GM23248 (cell line): ENCODE measurements at places on chromosomes 11 and 22. TPM values are rescaled to one million over a fixed set of nuclear protein-coding genes. Genes with fewer than 3 reads are reported as not detected.
A peak's percentile ranks its signal among the peaks of the same experiment; 100 is the strongest.

DNA sequence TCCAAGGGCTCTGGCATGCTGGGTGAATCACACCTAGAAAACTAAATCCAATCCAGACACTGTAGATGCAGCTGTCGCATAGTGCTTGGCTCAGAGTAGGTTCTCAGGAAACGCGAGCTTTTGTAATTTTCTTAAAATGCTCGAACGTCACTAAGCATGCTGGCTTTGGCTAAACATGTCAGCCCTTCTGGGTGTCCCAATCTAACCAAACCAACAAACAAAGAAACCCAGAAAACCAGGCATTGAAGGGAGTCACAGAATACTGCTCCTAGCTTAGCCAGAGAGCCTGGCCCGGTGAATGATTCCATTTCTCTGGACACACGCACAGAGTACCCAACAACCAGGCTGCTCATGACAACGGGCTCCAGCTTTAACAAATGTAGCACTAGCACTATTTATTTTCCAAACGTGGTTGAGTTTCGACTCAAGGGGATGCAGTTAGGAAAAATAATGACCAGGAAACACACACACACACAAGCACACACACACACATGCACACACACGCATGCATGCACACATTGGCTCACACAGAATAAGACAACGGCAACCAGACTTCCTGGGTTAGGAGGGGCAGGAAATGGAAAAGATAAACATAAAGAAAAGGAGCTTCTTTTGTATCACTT lies 492.6 kb downstream of the MIAT start:
- DNase-seq: peak; percentile 75

DNA sequence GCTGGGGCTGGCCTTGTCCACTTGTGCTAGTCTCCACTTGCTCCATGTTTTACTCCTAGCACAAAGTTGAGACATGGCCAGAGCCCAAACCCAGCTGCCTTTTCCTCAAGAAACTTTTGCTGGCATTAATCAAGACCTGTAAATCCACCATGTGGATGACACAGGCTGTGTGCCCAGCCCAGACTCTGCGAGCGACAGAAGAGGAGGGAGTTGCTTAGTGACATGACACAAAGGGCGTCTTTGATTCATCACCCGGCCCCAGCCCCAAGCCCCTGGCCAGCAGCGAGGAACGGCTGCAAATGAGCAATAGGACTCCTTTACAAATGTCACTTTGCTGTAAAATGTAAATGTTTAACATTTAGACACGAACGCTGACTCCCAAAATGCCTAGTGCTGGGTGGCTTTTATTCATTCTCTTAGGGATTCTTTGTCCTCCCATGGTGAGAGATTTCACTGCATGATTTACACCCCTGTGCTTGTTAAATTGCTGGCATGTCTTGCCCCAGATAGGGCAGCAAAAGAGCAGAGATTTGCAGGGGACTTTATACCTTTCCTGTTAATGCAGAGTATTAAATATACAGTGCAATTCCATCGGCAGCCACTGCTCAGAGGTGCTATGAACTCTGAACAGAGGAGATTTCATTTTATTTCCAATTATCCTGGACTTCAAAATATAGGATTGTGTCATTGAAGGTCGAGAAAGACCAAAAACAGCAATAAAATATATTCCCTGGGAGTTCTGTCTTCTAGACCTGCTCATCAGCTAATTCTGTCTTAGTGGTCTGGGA lies 263.6 kb upstream of the NCAM1 start:
- no peak for DNase-seq

DNA sequence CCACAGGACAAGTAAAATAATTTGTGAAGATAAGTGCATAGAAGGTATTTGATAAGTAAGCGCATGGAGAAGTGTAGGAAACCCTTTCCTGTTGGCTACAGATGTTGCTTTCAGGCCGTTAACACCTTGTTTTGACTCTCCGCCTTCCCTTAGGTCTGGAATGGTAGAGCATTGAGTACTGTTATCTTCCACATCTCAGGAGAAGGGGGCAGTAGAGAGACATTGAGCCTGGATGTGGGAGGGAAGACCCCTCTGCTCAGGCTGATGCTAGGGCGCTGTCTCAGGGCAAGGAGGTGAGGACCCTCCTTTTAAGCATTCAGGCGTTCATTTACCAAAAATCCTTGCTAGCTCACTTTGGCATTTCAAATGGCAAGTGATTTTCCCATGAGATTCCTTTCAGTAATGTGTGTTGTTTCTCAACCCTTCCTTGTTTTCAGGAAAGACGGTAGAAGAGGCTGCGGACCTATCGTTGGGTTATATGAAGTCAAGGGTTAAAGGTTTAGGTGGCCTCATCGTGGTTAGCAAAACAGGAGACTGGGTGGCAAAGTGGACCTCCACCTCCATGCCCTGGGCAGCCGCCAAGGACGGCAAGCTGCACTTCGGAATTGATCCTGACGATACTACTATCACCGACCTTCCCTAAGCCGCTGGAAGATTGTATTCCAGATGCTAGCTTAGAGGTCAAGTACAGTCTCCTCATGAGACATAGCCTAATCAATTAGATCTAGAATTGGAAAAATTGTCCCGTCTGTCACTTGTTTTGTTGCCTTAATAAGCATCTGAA lies 27.0 kb upstream of the SCGB1A1 start:
- no peak for DNase-seq

- DNase-seq: no peak
These were observed 22.5 kb downstream of the P4HA3 start for GRCh38 chr11:74288911-74289310.

DNA sequence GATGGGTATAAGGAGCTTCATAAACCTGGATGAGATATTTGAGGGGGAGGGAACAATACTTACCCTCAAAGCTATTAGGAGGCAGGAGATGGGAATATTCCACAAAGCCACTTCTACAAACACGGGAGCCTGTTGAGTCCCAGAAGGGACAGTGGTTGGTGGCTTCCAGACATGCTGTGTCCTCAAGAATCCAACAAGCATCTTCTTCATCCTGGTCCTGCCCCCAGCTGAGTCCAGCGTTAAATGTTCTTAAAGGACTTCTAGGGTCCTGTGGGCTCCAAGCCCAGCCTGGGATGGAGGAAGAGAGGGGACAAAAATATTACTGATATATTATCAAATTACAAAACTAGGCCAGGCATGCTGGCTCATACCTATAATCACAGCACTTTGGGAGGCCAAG lies 2.3 kb downstream of the CSKMT start:
- no peak for DNase-seq

GRCh38 chr22:20207277-20208025 lies 56.6 kb upstream of the CCDC188 start:
- no peak for DNase-seq

DNA sequence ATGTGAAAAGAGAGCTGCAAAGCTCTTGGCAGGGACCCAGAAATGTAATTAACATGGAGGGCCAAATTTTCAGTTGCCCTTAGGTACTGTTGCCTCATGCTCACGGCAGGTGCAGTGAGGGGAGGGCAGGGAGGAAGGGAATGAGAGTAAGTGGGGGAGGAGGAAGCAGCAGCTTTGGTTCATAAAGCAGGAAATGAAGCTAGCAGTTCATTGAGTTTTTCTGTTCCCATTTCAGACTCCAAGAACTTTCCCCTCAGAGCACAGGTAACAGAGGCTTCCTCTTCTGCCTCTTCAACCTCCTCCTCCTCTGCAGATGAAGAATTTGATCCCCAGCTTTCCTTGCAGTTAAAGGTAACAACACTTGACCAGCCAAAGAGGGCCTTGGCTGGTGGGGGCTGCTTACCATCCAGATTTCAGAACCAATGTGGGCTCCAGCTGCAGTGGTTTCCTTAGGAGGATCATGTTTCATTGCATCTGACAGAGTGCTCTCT lies 57.9 kb upstream of the PARVA start:
- no peak for DNase-seq

DNA sequence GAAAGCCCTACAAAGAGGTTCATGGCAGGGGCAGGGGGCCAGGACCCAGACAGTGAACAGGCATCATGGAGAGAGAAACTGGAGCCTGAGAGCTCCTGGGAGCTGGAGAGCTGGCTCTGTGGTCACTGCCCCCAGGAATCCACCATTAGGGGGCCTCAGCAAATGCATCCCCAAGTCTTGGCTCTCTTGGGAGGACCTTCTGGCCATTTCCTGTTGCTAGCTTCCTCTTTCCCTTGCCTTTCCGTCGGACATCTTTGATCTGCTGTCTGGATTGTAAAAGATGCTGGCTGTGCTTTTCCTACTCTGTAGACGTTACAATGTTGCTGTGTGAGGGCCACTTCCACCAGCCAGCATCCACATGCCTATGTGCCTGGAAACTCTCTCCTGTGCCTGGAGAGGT lies 7.1 kb upstream of the CRYBB2 start:
- no peak for DNase-seq

The ASPHD2 gene
- 1.4 and 1.8 TPM in 2 replicates for total RNA-seq

The RHOD gene
- total RNA-seq: 14.2 and 28.7 TPM in 2 replicates

The OLFML1 gene
- total RNA-seq: 0.32 TPM in 1 of 2 replicates, not detected in the other

The CREB3L1 gene
- total RNA-seq: 29.6 and 37.7 TPM in 2 replicates

The WBP2NL gene
- 0.43 TPM in 1 of 2 replicates, not detected in the other for total RNA-seq
